ENCODE measurements at places on chromosomes 12 and 14.

DNA sequence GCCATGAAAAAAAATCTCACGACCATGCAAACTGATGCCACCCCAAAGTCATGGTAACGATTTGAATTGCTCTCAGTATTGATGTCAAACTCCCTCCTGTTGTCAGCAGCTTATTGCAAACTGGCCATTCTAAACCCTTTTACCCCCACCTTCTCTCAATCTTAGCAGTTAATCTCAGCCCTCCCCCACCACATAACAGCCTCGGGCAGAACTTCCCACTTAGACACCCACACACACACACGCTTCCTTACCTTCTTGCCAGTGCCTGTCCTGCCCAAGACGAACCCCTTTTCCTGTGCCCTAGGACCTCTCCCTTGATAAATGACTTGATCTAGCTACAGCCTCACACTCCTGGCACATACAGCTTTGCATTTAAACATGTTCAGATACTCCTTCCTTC lies 56.6 kb downstream of the GPATCH2L start:
- no peak for DNase-seq

GRCh38 chr14:66351310-66351709 lies 134.9 kb upstream of the CCDC196 start:
- no peak for DNase-seq

- no peak for DNase-seq
Observed at GRCh38 chr12:123494124-123494851, 36.3 kb downstream of the SNRNP35 start.

GRCh38 chr12:93308281-93308680 lies 69.4 kb upstream of the NUDT4 start:
- no peak for DNase-seq

DNA sequence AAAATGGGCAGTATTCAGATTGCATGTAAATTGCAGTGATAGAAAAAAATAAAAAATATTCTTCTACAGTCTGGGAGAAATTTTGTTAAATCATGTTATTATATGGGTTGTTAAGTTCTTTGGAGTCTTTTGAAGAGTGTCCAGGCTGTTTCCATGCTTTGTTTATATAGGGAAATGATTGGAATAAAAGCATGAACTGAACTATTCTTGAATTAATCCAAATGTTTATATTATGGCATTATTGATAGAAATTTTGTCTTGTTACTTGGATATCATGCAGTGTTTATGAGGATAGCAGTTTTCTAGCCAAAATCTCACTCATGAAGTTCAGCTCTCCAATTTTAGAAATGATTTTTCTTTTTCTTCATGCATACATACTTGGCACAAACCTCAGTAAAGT lies 108.2 kb upstream of the NAV3 start:
- DNase-seq: no peak

DNA sequence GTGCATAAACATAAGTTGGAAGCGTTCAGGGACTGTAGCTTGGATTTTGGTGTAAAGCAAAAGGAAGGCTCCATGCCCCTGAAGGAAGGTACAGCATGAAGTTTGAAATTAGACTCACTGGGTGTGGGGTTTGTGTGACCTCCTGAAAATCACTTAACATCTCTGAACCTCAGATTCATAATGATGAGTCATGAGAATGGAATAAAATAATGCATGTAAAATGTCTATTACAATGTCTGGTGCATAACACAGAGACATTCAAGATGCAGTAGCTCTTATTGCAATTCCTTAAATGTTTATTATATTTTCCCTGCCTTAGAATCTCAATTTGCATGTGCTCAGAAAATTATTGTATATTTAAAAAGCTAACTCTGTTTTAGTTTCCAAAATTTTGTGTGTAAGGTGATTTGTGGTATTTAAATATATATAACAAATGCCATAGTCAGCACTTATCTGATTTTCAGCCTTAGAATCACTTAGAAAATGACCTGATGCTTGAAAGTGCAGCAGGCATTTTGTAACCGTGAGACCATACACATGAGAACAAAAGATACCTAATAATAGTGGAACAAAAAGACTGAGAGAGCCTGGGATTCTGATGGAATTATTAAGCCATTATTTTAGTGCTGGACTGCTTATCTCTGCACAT lies 66.3 kb downstream of the E2F7 start:
- no peak for DNase-seq

- DNase-seq: no peak
Observed at GRCh38 chr14:65962952-65963351, 523.2 kb upstream of the CCDC196 start.

GRCh38 chr14:36817071-36817930 lies 155.6 kb downstream of the PAX9 start:
- no peak for DNase-seq

DNA sequence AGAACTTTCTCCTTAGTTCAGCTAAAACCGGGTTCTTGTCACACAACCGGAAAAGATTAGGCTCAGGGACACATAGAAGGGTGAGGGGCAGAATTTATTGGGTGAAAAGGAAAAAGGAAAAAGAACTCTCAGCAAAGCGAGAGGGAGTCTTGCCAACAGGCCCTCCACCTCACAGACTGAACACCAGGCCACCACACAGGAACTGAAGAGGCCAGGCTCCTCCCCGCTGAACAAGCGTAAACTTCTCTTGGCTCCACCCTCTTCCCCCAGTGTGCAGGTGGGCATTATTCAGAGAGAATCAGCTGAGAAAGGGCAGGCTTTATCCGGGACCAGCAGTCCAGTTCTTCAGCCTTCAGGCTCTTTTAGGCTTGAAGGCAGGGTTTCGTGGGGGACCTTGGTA lies 125.6 kb upstream of the FGD4 start:
- DNase-seq: peak; percentile 47

DNA sequence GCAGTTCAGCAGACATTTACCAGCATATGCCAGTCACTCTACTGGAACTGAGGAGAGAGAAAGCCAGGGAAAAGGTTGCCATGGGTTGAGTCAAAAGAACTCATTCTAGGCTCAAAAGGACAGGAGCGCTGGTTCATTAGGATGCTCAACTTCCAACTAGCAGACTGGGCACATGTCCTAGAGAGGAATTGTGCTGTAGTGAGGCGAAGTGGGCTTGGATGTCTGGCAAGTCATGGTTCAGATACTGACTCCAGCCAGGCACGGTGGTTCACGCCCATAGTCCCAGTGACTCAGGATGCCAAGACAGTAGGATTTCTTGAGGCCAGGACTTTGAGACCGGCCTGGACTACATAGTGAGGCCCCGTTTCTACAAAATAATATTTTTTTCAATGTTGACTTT lies 281.5 kb downstream of the CACNA1C start:
- no peak for DNase-seq

- DNase-seq: no peak
Observed at GRCh38 chr14:58296726-58297125, 1.6 kb upstream of the ARID4A start.

GRCh38 chr12:57621497-57622292 lies 10.5 kb downstream of the ARHGEF25 start:
- DNase-seq: peak; percentile 79

DNA sequence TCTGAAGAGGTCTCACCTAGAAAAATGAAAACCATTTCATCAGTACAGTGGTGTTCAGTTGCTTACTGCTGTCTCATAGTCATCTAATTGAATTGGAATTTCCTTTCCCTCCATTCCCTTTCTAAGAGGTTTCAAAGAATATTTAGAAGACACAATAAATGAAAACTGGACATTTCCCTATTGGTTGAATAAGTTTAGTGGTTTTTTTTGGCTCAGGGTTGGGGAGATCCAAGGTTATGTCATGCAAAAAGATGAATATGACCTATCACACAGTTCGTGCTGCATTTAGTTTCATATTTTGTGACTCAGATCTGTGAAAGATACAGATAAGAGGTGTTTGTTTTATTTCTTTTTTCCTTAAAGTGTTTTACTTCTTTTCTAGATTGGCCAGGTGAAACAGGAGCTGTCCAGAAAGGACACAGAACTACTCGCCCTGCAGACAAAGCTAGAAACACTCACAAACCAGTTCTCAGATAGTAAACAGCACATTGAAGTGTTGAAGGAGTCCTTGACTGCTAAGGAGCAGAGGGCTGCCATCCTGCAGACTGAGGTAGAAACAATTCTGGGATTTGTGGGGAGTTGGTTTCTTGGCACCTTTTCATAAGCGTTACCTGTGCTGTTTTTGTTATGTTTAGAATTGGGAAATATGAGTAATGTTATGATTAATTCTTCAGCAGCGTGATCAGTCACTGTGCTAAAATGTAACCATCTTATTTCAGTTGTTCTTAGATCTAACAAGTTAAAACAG lies 124.6 kb downstream of the ERC1 start:
- DNase-seq: no peak

GRCh38 chr14:68573126-68573525 lies 219.7 kb downstream of the ZFP36L1 start:
- no peak for DNase-seq

GRCh38 chr12:25372969-25373817 lies 122.5 kb upstream of the KRAS start:
- DNase-seq: no peak

DNA sequence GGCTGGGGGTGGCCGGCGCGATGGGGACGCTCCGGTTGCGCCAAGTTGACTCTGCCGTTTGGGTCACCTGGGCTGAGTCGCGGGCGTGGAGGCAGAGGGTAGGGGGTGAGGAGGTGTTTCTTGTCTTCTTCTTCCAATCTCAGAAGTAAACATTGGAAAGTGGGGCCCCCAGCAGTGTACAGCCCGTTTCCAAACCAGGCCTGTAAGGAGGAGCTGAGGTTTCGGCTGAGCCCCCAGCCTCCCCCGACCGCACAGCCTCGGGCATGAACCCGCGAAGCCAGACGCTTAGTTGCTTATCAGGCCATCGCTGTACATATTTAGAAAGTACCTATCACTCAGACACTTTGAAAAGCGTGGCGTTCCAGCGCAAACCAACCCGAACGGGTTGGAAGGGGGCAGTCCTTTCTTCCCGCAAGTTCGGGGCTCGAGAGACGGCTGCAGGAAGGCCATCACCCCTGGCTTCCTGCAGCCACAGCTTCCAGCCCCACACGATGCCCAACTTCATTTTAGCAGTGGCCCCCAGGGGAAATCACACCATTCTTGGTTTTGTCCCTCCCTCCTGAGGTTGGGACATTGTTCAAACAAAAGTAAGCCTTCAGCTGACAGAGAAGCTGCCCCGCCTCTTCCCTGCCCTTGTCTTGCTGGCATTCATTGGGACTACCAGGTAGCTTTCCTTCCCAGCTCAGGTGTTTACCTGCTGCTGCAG lies 164.1 kb downstream of the ZFP36L1 start:
- DNase-seq: peak; percentile 42

DNA sequence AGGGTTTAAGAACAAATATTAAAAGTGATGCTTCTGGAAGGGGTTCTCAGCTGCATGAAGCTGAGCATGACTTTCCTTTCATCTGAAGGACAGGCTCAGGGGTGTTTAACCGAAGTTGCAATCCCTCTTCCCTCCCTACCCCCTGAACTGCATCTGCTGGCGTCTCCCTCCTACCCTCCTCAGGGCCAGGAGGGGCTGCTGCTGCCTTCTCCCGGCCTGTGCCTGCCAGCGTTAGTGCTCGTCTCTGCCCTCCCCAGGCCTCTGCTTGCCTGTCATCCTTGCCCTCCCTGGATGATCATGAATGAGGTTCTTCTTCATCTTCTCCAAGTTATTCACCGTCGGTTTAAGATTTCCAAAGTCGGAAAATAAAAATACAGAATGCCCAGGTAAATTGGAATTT lies 12.2 kb downstream of the SMOC1 start:
- DNase-seq: no peak

DNA sequence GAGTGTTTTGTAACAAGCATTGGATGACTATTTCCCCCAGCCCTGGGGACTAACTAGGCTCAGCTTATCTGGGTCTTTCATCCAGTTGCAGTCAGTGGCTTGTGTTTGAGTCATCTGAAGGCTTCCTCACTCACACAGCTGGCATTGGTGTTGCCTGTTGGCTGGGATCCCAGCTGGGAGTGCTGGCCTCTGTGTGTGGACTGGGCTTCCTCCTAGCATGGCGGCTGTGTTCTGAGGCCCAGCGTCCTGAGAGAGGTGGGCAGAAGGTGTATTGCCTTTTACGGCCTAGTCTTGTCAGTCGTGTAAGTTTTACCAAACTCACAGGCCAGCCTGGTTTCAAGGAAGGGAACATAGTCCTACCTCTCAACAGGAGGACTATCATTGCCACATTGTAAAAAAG lies 28.3 kb upstream of the PPP2R5C start:
- no peak for DNase-seq

DNA sequence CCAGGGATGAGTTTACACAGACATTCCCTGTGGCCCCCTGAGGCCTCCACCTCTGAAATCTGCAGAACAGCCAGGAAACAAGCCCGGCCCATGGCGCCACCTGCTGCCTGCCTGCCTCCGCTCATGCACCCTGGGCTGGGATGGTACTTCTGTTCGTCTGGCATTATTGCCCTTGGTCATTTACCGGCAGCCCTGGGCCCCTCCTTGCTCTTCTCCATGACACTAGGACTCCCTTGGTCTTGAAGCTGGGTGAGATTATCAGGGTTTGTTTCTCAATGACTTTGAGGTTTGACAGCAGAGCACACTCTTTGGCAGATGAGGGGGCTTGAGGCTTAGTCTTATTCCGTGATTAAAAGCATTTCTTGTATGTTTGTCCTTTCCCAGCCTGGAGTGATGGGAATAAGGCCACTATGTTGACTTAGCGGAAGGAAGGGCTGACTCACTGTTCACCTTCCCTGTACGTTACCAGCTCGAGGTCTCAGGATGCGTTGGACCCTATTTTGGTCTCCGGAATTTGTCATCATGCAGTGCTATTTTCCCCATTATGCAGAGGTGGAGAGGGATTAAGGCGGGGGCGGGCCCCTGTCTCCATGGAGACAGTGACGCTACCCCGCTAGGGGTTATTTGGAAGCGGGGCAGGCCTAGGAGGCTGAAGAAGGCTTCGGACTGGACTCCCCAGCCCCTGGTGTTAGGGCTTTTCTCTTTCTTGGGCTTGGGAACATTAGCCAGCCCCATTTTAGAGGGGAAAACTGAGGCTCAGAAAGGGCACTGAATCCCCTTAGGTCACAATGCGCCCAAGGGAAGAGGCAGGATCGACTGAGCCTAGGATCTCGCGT lies 706 bp upstream of the PEX5 start:
- peak; percentile 77 for DNase-seq

DNA sequence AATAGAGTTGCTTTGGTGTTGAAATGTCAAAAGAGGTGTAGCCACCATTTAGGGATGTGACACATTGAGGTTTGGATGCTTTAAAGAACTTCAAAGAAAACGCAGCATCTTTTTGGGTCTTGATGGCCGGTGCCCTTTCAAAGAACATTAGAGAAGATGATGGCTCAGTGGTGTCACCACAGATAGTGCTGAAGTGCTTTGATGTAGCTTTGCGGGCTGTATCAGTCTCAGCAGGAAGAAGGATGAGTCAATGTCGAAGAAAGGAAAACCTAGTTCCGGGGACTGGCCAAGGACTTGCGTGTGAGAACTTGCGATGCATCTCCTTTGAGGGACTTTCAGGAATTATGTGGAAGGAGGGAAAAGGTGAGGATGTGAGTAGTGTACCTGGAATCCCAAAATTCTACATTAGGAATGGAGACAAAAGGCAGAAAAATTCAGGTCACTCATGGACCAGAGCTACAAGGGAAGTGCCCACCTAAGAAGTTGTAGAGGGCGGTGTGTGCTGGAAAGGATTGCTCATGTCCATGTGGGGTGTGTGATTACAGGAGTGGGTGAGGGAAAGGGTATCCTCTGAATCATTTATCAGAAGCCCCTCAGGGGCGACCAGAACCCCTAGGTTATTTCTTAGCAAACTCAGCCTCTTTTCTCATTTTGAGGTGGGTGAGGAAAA lies 39.7 kb upstream of the GZMB start:
- DNase-seq: peak; percentile 77
